ENCODE measurements at places on chromosomes 6 and 20. TPM values are rescaled to one million over a fixed set of nuclear protein-coding genes. Genes with fewer than 3 reads are reported as not detected.

MCHR2 gene
- total RNA-seq, result not detected

SLX4IP gene
- 2.3 TPM for total RNA-seq

GSTA2 gene
- total RNA-seq, result not detected

CLDN20 gene
- total RNA-seq, result not detected

NHSL1 gene
- 4.7 TPM for total RNA-seq

C4A gene
- total RNA-seq, result 0.90 TPM

RIPOR3 gene
- 0.08 TPM for total RNA-seq

Data from A549 treated with GW870086 at 1 μM for 4 hours (cell line).